Brain microvascular endothelial cell (primary cell): ENCODE measurements at places on chromosomes 1 and 21.

GRCh38 chr1:154295408-154296235 is 23.2 kb downstream of the HAX1 start:
- no peak for DNase-seq

- DNase-seq, result peak; percentile 80
These were observed 20.4 kb downstream of the LURAP1 start for GRCh38 chr1:46223472-46223943.

- DNase-seq, result no peak
These were observed 7.6 kb downstream of the TXNIP start for GRCh38 chr1:145988773-145989172.

- no peak for DNase-seq
These were observed 13.6 kb downstream of the LRRC42 start for GRCh38 chr1:53959664-53960250.

DNA sequence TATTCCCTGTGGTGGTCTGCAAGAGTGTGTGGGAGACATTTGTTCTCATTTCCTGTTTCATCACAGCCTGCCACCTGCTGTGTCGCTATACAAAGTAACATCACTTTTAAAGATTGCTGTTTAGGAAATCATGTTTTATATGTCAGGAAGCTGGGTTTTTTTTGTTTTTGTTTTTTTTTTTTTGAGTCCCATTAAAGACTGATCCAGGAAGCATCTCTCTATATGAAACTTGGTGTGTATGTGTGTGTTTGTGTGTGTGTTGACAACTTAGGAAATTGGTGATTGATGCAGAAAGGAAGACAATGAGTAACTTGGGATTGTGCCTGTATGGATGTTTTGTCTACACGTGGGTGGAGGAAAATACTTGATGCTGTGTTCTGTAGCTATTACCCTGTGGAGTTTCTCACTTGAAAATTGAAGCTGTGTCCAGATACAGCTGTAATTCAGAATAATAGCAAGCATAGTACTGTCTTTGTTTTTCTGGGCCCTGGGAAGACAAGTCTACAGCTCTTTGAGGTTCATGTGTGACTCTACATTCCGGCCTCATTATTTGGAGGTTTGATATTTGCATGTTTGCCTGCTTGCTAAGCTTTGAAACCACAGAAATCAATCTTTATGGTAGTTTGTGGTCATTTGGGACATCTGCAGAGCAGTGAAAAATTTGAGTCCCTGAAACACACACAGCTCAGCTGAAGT is 47.9 kb downstream of the LAMC1 start:
- peak; percentile 67 for DNase-seq

DNA sequence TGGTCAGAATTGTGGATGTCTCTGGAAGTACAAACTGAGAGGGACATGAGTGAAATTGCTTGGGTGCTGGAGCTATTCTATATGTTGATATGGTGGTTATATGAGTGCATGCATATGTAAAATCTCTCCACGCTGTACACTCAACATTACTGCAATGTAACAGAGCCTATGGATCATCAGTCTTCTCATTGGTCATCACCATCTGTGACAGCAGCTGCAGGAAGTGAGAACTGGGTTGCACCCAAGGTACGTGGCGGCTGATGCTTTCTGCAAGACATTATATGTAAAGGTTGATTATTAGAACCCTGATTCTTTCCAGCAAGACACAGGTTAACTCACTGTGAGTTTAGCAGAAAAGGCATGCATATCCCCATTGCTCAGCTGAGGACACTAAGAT is 387.1 kb downstream of the OMA1 start:
- no peak for DNase-seq

- DNase-seq, result peak; percentile 80
These were observed 168.9 kb upstream of the HMCN1 start for GRCh38 chr1:185565302-185565701.

DNA sequence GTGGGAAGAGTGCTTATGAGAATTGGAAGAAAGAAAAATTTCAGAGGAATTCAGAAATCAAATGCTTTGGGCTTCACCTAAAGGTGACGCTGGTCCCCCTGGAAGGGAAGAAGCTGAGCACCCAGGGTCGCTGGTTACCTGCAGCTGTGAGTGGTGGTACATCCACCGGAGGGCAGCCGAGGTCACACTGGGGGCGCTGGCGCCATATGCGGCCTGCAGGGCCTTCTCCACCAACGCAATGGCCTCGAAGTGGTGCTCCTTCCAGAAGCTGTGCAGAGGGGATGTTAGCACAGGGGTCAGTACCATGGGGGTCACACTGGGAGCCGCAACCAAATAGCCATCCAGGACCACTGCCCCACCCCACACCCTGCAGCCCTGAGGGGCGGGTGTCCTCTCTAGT is 6.1 kb downstream of the AKR7A2 start:
- DNase-seq, result no peak

DNA sequence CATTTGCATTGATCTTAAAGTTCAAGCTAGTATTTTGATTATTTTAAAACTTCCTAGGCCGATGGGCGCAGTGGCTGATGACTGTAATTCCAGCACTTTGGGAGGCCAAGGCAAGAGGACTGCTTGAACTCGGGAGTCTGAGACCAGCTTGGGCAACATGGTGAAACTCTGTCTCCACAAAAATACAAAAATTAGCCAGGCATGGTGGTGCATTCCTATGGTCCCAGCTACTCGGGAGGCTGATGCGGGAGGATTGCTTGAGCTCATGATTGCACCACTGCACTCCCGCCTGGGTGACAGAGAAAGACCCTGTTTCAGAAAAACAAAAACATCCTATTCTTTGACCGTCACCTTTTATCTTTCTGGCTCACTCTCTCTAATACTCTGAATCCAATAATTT is 30.0 kb downstream of the MFSD2A start:
- no peak for DNase-seq

DNA sequence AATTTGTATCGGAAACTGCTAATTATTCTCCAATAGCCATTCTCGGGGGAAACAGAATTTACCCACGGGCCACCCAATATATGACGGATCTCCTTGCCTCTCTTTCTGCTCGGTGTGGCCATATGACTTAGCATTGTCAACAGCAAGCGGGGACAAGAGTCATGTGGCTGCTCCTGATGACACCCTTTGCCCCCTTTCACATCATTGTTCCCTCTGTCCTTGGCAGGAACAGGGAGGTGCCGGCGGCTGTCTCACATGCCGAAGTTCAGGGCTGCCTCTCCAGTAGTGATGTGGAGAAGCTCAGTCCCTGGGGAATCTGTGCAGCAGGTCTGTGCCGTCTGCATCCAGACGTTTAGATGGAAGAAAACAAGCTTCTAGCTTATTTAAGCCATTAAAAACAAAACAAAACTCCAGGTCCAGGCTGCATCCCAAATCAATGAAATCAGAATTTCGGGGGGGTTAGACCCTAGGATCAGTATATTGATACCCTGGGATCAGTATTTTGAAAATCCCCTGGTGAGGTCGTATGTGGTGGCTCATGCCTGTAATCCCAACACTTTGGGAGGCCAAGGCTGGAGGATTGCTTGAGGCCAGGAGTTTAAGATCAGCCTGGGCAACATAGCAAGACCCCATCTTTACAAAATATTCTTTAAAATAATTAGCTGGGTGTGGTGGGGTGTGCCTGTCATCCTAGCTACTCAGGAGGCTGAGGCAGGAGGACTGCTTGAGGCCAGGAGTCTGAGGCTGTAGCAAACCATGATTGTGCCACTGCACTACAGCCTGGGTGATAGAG is 10.8 kb downstream of the MYOM3 start:
- no peak for DNase-seq

DNA sequence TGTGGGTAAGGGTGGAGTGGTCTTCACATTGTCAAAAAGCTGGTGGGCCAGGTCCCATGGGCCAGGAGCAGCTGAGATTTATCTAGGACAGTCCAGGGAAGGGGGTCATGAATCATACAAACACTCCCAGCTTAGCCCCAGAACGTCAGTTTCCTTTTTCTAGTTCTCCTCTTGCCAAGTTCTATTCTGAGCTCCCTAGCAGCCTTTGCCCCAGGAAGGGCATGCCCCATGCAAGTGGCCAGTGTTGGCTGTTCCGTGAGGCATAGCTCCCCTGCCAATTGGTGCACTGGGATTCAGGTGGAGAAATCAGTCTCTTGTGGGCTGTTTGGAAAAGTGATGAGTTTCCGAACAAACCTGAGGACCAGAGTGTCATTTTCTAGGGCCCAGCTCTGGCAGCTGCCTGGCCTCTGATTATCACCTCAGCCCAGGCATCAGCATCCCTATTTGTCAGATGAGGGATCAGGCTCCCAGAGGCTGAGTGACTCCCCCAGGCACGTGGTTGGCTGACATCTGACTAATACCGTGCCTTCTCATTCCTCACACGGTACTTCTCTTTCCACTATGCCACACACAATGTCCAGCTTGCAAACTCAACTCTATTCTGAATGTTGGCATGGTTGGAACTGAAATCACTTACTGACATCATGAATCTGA is 14.2 kb upstream of the MYOM3 start:
- DNase-seq, result peak; percentile 20
